GM20000 (cell line): ENCODE measurements at places on chromosomes 4 and X.

- peak; percentile 48 for DNase-seq
Observed at GRCh38 chr4:102299354-102300107, 45.8 kb downstream of the SLC39A8 start.

- DNase-seq, result no peak
Observed at GRCh38 chr4:185542626-185543315, 7.5 kb upstream of the PDLIM3 start.

DNA sequence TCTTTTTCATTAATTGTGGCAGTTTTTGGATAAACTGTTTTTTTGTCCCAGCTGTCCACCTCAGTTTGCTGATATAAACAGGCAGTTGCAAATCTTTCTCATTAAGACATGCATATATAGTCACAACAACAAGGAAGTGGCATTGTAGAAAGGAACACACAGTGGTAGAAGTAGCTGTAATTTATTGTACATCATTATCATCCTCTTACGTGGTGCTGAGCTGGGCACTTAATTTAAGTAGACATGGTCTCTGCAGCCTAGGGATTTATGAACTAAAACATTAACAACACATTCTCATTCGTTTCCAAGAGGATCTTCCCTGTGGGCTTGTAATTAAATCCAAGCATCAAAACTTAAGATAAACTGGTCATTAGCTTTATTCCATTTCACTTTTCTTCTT lies 500.2 kb downstream of the INPP4B start:
- no peak for DNase-seq

- no peak for DNase-seq
Observed at GRCh38 chr4:116925900-116926457, 159.4 kb downstream of the TRAM1L1 start.

GRCh38 chrX:19670854-19671620 lies 155.7 kb upstream of the MAP3K15 start:
- no peak for DNase-seq

DNA sequence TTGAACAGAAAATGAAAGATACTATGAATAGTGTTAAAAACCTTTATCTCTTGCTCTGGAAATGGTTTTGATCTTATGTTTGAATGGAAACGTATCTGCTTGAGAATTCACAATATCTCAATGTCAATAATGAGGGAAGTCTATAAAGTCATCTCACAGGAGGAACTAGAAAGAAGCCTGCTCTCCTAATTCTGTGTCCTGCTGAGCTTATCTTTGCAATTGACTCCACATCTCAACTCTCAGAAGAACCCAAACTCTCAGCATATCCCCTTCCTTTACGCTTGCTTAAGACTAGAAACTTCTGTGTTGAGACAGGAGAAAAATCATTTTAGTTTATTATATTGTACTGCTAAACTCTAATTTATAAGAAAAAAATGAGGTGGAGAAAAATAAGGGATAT lies 8.3 kb upstream of the PF4V1 start:
- no peak for DNase-seq
